ENCODE measurements at places on chromosomes 11 and 22.

DNA sequence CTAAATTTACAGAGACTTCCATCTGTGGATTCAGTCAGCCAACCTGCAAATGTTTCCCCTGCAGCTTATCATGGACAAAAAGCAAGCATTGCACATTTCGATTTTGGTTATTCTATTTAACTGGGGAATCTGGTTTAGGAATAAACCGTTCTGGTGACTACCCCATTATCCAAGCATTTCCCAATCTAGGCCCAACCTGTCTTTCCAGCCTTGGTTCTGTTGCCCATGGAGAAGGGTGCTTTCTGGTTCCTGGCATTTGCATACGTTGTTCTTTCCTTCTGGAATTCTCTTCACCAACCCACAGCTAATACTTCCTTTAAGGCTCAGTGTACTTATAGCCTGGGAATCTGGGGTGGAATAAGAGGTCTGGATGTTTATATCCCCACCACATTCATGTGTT is 1.4 kb upstream of the TMEM123 start:
- DNase-seq, result no peak

GRCh38 chr22:42905702-42906183 is 48.7 kb upstream of the ARFGAP3 start:
- DNase-seq, result no peak

DNA sequence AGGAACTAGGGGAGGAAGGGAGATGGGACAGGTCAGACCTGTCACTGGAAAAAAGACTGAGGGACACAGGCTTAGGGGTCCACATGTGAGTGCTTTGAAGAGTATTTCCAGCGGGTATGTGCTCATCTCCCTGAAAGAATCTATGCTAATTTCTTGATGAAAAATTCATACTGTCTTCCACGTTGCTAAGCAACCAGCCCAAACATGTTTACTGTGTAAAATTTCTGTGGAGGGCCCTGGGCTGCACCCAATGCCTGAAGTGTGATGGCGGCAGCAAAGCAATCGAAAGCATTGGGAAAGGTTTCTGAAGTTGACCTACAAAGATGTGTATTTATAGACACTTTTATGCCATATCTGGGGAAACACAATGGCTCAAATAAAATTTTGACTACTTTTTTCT is 7.4 kb downstream of the SYT13 start:
- no peak for DNase-seq

- DNase-seq, result no peak
Measured at GRCh38 chr11:117419482-117420142, 92.0 kb downstream of the CEP164 start.

DNA sequence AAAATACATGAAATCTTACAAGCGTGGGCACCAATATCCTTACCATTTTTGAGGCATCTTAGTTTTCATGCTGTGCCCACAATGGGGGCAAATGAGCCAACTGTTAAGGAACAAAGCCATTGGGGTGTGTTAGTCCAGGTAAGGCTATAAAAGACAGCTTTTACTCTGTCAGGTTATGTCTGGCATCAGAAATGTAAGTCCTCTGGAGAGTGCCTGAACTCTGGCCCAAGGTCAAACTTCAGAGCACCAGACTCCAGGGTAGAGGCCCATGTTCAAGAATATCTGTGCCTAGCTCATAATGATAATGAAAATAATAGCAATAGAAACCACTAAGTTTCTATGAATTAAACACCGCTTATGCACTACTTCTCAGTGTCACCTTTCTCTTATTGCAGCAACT is 105.5 kb downstream of the CSNK2A3 start:
- DNase-seq, result no peak

DNA sequence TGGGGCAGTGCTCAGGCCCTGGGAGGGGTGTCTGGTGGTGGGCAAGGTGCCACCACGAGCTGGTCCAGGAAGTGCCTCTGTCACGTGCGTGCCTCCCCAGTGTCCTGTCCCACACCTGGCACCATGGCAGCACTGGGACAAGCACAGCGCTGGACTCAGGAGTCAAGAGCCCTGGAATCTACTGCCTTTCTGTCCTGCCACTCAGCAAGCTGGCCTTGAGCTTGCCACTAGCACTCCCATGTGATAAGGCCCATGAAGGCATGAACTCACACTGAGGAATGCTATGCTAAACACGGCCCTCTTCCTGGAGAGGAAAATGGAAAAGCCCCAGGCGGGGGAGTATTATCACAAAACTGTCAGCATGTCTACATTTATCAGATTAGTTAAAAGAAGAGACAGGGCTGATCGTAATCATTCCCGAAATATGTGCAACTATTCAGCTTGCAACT is 50.7 kb upstream of the SLC35C1 start:
- DNase-seq, result no peak

DNA sequence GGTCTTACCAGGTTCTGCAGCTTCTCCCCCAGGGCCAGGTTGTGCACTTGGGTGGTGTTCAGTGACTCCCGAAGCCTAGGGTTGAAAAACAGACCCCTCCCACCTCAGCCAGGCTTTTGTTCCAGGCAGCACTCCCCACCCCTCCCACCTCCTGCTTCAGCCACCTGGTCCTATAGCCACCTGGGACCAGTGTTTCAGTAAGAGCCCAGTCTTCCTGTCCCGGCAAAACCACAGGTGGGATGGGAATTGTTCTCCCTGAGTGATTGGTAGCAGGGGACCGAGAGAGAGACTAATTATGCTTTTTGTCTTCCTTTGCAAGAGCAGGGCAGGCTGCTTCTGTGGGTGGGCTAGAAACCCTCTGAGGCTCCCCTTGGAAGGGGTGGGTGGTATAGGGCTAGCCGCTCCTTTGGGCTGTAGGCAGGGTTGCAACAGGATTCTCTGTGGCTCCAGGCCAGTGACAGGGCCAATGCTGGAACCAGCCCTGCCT is 8.5 kb upstream of the NAALADL1 start:
- DNase-seq, result no peak

- DNase-seq, result no peak
Measured at GRCh38 chr22:26482161-26482560, 1.4 kb downstream of the HPS4 start.

GRCh38 chr22:42371099-42371498 is 61.1 kb downstream of the NFAM1 start:
- DNase-seq, result no peak

- no peak for DNase-seq
Measured at GRCh38 chr22:46002757-46003270, 25.9 kb upstream of the WNT7B start.

DNA sequence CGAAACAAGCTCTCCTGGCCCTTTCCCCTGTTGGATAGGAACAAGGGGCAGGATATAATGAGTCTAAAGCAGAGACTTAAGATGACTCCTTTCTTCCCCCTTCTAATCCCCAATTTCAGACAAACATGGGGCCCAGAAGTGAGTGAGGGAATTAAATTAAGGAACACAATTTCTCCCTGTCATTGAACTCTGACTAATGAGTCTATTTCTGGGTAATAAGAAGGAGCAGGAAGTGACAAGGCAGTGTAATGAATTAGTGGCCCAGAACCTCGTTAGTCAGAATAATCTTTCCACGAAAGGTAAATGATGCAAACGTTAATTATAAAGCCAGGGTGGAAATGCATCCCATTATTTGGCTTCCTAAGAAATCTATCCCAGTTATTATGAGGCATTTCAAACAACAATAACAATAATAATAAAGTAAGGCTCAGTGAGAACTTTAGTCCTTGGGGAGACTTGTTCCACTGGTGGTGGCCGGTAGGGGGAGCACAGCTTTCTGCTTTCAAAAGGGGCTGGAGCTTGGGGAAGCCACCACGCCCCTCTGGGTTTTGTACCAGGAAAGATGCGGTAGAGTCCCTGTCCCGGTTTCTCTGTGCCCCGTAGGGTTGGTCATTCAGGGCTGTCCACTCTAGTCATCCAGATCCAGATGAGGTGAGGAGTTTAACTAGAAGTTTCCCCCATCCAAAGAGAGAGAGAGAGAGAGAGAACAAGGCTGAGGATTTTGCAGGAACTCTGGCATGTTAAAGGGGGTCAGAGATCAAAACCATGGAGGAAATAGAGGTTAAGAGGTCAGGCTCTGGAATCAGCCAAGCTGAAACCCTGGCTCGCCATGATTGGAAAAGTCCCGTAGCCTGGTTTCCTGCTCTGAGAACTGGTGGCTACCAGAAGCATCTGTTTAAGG is 298.3 kb downstream of the NTM start:
- no peak for DNase-seq

GRCh38 chr11:103683576-103683975 is 352.9 kb upstream of the DDI1 start:
- no peak for DNase-seq

DNA sequence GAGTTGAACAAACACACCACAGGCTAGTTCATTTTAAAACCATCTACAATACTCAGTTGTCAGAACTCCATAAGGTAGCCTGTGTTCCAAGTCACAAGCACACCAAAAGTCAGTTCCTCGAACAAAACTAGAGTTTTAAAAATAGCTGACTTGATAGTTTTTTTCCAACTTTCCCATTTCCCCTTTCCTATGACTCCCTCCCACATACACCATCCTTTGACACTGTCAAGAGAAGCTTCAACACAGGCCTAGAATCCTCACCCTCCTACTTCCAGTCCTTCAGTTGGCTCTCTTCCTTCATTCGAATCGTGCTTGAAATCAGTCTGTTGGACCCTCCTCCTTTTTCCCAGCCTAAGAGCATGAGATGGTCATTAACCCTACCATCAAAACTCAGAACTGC is 105.7 kb upstream of the AKIP1 start:
- DNase-seq, result no peak

DNA sequence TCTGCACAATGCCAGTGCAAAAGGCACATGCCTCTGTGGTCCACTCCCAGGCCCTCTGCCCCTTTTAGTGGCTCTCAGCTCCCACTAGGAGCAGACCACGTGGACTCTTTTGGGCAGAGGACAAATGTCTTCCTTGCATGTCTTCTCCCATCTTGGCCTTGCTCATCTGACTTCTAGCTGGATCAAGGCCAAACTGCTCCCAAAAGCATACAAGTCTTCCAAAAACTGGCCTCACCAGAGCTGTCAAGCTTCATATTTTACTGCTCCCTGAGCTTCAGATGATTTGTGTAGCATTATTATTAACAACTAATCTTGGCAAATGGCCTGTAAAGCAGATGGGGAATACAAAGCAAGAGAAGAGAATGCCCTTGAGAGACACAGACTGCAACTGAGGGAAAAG is 6.9 kb downstream of the SMPD1 start:
- DNase-seq, result no peak

DNA sequence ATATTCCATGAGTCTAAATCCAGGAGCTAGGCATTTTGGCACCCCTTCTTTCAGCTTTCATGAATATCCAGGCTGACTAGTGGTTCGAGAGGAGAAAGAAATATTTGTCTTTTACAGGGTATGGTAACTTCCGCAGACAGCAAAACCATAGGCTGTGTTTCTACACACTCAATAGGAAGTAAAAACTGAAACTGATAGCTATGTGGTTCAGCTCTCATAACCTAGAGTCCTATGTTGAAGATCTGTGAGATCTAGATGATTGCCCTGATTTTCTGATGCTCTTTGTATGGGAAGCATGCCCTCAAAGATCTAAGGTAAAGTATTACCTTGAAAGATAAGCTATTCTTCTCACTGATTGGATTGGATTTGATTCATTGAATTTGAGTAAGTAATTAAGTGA is 118.3 kb downstream of the CD44 start:
- DNase-seq, result no peak

DNA sequence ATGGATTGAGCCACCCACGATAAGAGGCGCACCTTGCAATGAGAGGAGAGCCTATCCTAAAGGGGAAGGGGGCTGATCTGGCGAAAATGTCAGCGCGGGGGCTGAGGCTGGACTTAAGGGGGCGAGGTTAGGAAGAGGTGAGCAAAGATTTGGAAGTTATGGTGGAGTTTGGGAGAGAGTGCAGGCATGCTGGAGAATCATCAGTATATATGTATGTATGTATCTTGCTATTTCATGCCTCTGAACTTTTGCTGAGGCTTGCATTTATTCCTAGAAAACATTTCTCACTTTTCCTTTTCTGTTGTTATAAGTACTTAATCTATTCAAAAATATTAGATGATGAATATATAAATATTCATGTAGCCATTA is 17.2 kb upstream of the THRSP start:
- DNase-seq, result no peak

- no peak for DNase-seq
Measured at GRCh38 chr11:79332017-79332416, 108.8 kb downstream of the TENM4 start.

DNA sequence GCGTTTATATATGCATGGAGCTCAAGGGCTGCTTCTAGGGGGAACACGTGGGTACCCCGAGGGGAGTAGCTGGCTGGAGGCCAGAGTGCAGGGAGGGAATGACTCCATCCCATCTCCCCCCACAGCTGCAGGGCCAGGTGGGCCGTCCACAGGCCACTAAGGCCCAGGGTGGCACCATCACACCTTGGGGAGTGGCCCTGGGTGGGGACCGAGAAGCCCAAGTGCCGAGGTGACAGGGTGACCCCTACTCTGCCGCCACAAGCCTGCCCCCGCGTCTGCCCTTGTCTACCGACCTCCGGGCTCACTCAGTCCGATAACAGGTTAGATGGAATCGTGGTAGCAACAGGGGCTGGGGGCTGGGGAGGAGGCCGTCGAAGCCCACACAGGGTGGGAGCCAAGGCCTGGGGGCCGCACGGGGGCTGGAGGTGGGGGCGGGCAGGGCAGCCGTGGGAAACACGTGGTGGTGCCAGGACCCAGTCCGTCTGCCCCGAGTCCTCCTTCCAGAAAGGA is 125.7 kb downstream of the KCNQ1OT1 start:
- DNase-seq, result no peak

DNA sequence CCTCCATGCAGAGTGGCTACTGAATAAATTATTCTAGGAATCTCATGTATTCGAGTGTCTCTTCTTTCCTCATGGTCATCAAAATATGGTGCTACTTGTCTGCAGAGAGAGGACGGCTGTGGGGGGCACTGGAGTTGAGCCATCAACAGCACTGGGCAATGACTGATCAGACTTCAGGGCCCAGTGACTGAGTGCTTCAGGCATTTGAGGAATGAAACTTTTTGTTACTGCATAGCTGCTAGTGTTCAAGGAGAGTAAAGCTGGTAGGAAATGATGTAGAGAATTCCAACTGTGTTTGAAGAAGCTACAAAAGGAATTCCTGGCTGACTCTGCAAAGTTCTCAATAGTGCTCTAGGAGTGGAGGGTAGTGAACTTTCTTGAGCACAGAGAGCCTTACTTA is 277.7 kb downstream of the CADM1 start:
- no peak for DNase-seq

- DNase-seq, result no peak
Measured at GRCh38 chr11:117930668-117931330, 1.6 kb upstream of the TMPRSS13 start.

DNA sequence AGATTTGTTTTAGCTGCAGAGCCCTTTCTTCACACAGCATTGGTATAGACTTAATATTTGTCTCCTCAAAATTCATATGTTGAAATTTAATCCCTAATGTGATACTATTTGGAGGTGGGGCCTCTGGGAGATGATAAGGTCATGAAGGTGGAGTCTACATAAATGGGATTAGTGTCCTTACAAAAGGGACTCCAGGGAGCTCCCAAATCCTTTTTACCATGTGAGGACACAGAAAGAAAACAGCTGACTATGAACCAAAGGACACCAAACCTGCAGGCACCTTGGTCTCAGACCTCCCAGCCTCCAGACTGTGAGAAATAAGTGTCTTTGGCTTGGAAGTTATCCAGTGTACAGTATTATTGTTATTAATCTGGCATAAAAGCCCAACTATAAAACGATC is 10.2 kb downstream of the SLC35F2 start:
- DNase-seq, result no peak

- DNase-seq, result no peak
Measured at GRCh38 chr22:31367426-31367825, 21.3 kb upstream of the PATZ1 start.

All from effector CD8-positive, alpha-beta T cell (primary cell).